Activated gamma-delta T cell (primary cell): ENCODE measurements at places on chromosomes 1 and 21.

DNA sequence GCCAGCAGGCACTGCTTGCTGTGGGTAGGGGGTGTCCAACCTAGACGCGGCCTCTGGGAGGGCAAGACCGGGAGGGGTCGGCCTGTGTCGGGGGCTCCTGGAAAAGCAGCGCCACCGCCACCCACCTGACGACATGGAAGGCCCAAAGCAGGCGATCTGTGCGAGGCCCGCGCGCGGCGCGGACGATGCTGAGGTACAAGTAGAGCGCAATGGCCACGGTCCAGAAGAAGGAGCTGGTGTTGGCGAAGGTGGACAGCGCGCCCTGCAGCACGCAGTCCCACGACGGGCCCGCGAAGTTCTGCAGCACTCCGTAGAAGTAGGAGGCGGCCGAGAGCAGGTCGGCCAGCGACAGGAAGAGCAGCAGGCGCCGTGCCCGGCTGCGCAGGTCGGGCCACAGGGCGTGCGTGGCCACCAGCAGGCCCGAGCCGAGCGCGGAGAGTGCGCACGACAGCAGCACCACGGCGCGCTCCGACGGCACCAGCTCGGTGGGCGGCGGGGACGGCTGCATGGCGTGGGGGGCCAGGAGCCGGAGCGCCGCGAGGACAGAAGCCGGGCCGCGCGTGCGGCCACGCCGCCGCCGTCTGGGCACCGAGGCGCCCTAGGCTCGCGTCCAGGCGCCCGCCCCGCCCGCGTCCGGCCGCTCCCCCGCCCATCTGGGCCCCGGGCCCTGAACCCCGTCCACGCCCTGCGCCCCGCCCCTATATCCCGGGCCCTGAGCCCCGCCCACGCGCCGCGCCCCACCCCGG is at the start of gene GPR157:
Gene GPR157, minus strand, starts transcription at position 583 of the 746 bp plus-strand sequence. Its CDS starts 75 bp downstream, at position 508.
- DNase-seq = peak; percentile 60

- no peak for DNase-seq
Measured at GRCh38 chr1:1461721-1462317, 9.7 kb upstream of the ATAD3B start.

- no peak for DNase-seq
Measured at GRCh38 chr1:246591047-246591446, 24.8 kb downstream of the CNST start.

- no peak for DNase-seq
Measured at GRCh38 chr1:219518907-219519248, 94.0 kb downstream of the ZC3H11B start.

- no peak for DNase-seq
Measured at GRCh38 chr21:27953340-27954045, 986.6 kb upstream of the ADAMTS5 start.

DNA sequence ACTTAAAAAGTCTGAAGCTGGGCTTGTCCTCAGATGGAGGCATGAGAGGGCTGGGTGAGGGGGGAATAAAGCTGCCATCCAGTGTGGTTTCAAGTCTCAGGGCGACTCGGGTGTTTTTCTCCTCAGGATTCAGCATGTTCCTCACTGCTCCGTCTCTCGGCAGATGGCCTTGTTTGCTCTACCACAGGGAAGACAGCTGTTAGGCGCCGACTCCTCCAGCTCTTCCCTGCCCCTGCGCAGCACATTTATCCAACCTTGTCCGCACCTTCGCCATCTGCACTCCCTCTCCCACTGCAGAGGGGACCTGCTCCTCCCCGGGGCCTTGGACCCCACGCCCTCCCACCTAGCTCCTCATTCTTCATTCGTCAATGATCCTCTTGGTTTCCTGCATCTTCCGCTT is 16.6 kb upstream of the S100A11 start:
- no peak for DNase-seq

GRCh38 chr1:201408176-201408833 is 9.2 kb upstream of the LAD1 start:
- DNase-seq = no peak

DNA sequence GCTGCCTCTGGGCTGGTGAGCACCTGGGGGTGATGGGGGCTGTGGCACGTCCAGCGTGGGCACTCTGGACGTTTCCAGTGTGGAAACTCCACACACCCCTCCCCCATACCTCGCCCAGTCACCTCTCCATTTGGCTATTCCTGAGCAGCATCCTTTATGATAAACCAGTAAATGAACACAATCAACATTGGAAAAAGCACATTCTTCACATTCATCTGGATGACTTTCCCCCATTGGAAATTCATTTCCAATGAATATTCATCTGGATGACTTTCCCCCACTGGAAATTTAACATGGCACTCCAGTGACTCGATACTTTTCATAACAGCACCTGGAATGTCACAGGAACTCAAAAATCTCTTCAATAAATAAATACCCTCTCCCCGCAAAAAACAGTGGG is 104.8 kb upstream of the KRTAP19-8 start:
- DNase-seq = no peak

GRCh38 chr1:11516961-11517635 is 38.1 kb downstream of the DISP3 start:
- DNase-seq = no peak

- DNase-seq = no peak
Measured at GRCh38 chr1:171645553-171646248, 6.8 kb downstream of the MYOC start.

DNA sequence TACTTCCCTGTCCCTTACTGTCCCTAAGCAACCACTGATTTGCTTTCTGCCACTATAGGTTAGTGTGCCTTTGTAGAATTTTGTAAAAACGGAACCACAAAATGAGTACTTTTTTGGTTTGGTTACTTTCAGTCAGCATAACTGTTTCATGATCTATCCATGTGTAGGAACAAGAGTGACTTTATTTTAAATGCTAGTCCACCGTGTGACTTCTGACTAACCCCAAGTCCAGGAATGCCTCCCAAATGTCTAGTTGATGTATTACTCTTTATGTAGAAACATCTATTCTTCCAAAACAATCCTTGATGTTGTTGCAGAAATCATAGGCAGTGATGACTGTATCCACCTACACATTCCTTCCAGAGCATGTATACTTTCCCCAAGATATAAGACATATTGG is 21.3 kb downstream of the ATPAF1 start:
- no peak for DNase-seq

GRCh38 chr1:31302709-31303441 is 6.0 kb downstream of the ZCCHC17 start:
- no peak for DNase-seq

DNA sequence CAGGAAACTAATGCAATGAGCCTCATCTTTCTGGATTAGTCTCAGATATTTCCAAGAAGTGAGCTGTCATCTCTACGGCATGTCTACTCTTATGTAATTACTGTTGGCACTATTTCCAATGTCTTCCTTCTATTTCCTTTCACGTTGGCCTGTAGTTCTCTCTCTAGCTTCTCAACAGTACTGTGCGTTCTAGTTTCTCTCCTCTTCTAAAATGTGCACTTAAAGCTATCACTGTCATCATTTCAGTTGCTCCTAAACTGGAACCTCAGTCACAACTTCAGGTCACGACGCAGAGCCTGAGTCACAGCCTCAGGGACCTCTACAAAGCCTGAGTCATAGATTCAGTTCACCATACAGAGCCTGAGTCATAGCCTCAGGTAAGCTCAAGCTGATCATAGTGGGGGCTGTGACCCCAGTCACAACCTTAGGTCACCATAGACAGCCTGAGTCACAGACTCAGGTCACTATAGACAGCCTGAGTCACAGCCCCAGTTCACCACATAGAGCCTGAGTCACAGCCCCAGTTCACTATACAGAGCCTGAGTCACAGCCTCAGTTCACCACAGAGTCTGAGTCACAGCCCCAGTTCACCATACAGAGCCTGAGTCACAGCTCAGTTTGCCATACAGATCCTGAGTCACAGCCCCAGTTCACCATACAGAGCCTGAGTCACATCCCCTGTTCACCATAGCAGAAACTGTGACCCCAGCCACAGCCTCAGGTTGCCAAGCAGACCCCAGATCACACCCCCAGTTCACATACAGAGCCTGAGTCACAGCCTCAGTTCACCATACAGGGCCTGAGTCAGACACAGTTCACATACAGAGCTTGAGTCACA is 13.0 kb downstream of the WNT9A start:
- no peak for DNase-seq
